CD4-positive, alpha-beta T cell treated with Interleukin-21 for 1 hour (primary cell): ENCODE measurements at places on chromosomes 2 and 18.
A peak's percentile ranks its signal among the peaks of the same experiment; 100 is the strongest.

DNA sequence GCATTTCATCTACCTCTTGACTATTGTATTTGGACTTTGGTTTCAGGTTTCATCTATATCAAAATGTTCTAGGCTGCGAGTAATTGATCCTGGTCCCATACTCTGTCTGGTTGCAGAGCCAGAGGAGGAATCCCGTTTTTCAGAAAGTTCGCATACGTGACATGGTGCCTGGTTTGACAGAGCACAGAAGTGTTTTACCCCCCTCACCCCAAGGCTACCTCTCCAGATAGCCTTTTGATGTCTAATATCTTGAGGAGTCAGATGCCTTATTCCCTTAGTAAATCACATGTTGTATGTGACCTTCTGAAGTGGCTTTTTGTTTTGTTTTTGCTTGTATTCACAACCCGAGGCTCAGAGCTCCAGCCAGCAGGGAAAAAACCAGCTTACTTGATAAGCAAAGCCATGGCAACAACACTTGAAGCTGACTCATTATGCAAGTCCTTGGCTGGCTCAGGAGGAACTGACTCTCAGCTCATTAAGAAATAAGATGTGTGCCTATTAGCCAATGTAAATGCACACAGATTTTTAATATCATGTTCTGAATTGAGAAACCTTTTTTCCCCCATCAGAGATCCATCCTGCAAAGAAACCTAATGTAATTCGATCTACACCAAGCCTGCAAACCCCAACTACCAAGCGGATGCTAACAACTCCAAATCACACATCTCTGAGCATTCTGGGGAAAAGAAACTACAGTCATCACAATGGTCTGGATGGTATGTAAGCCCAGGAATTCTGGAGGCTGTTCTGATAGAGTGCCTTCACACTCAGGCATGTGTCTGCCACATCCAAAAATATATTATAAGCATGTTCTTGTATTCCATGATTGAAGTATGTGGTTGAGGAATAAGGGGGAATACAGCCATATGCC, 41.4 kb downstream of the OXER1 start:
- peak; percentile 39 for DNase-seq

DNA sequence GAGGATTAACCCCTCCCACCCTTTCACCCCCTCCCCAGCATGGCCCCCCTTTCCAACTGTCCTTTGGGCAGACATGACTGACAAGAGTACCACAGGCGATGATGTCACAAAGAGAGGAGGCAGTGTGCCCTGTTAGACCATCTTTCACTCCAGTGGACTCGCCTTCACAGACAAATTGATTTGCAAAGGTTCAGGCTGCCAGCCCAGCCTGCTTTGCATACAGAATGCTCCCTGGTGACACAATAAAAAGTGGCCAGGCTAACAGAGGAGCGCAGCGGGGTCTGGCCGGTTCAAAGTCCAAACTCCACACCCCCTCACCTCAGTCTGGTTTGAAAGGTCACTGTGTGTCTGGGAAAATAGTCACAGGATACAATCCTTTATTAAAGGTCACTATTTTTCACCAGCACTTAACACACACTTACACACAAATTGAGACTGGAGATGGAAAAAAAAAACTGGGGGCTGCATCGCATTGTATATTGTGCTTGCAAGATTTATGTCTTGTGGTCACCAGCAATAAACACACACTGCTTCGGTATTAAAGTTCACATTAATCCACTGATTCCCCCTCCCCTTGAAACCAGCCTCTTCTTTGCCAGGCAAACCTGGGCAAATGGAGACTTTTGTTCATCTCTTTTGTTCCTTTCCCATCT, 236.9 kb downstream of the BCL11A start:
- no peak for DNase-seq

GRCh38 chr2:176079831-176080539, 3.8 kb downstream of the EVX2 start:
- DNase-seq = no peak

DNA sequence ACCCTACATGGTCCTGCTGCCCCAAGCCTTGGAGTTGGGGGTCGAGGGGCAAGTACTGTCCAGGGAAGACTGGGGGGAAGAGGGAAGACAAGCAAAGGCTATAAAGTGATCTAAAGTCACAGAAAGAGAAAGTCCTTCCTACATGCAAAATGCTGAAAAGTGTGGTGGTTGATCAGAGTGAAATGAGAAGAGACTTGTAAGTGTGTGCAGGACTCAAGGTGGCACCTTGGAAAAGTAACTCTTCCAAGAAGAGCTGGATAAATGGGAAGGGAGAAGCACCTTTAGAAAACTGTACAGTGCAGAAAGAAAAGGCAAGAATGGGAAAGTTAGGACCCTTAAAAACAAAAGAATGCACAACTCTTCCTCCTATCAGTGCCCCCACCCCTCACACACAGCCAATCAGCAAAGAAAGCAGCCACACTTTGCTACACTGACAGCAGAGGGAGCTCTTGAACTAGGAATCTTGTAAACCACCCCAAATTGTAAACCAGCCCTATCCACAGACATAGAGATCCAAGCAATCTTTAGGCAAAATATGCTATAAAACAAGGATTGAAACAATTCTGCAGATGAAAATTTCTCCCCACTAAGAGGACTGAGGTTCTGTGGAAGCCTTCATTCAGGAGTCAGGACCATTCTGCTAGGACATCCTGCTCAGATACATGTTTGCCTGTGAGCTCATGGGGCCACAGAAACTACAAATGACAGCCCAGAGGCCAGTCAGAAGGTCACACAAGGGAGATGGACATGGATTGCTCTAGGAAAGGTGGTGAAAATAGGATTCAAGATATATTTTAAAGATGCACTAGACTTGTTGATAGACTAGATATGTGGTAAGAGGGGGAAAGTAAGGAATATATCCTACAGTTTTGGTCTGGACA, 146.4 kb downstream of the FTCDNL1 start:
- peak; percentile 26 for DNase-seq

DNA sequence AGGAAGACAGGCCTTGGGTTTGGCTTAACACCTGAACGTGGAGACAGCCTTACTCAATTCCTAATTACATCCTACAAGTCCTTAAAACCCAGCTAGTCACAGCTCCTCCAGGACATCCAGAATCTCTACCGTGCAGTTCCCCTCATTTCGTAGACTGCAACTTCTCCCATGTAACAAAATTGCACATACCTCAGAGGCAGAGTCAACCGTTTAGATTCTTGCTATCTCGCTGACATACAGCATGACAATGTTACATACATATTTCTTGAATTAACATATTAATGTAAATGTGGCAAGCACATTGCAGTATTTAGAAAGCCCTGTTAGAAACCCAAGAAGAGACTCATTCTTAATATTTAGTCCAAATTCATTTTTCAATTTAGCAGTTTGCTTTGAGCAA, 358.7 kb downstream of the SETBP1 start:
- no peak for DNase-seq

- DNase-seq = no peak
These were observed 112.1 kb upstream of the CDC42EP3 start for GRCh38 chr2:37783545-37783944.

- DNase-seq = no peak
These were observed 138.3 kb upstream of the STON1 start for GRCh38 chr2:48391616-48392015.

GRCh38 chr2:117985092-117985491, 28.8 kb downstream of the CCDC93 start:
- no peak for DNase-seq

GRCh38 chr2:7007846-7008741, 90.9 kb downstream of the RNF144A start:
- DNase-seq = no peak

- DNase-seq = no peak
These were observed 69.3 kb downstream of the BCL11A start for GRCh38 chr2:60484133-60484645.

DNA sequence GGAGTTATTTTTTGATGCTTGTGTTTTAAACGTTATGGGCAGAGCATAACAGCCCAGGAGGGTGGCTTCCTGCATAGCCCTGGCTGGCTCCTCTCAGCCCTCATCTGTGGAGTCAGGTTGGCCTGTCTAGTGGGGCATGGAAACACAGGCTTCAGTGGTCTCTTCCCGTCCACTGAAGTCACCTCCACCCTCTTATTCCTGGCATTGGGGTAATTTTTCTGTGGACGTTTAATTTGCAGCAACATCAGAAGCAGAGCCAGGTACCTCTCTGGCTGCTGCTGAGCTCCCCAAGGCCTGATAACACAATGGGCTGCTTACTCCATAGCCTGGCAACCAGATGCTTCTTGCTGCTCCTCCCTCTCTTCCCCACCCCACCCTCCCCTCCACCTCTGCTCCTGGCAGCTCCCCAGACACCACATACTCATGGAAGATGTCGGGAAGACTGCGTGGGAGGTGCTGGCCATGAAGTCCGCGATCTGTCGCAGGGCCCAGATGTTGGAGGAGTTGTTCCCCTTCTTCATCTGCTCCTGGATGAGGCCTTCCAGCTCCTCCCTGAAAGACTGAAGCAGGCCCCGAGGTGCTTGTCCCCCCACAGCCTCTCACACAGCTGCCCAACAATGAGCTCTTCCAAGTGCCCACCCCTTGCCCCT, 64.0 kb downstream of the ADD2 start:
- no peak for DNase-seq

- DNase-seq = no peak
These were observed 197.6 kb downstream of the LDLRAD4 start for GRCh38 chr18:13416208-13416607.

DNA sequence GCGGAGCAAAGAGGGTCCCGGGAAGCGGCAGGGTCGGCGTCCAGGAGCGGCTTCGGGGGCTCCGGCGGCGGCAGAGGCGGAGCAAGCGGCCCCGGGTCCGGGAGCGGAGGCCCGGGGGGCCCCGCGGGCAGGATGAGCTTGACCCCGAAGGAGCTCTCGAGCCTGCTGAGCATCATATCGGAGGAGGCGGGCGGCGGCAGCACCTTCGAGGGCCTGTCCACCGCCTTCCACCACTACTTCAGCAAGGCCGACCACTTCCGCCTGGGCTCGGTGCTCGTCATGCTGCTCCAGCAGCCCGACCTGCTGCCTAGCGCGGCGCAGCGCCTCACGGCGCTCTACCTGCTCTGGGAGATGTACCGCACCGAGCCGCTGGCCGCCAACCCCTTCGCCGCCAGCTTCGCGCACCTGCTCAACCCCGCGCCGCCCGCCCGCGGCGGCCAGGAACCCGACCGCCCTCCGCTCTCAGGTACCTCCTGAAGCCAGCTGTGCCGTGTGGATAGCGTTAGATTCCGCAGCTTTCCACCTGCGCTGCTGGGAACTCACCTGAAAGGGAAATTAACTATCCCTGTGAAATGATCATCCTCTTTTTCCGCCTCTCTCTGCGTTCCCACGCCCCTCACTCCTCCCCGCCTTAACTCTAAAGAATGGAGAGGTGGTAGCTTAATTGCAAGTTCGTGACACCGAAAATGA, 472 bp downstream of the CNOT11 start:
- peak; percentile 84 for DNase-seq

DNA sequence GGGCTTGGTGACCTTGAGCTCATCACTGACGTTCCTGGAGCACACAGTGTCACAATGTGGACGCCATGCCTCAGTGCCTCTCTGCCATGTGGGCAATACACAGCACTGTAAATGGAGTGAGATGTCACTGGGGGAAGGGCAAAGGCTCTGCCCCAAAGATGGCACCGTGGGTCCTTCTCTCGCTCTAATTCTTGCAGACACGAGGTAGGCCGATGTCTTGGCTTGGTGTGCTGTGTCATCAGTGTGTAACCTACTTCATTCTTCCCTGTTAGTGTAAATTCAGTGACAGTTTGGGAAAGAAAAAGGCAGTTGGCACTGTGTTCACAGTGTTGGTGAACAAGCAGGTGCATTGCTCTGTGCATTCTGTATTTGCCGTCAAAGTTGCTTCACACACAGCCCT, 309.3 kb upstream of the MYT1L start:
- no peak for DNase-seq

DNA sequence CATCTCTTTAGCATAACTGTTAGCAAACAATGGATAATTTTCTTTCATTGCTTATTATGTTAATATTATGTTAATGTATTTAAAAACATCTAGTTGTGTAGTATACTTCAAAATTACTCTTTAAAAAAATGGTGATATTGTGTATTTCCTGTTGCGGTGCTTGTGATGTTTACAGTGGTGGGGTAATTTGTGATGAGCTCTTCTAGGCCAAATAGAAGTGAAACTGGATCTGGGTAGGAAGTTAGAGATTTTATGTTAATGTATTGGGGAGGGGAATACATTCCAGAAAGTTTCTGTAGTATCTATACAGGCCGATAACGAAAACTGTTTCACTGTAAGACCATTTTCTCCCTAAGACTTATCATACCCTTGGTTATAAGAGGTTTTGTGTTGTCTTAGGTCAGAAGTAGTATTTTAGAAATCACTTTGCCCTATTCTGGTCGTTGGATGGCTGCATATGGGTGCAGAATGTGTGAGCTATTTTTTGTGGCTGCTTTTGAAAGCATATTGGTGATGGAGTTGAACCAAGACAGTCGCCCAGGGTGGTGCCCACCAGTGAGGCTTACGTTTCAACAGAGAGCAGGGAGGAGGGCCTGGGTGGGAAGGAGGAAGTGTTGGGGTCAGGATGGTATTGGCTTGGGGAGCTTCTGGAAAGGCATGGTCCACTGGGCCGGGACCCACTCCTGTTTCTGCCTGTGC, 5.8 kb downstream of the TSHZ1 start:
- peak; percentile 64 for DNase-seq

DNA sequence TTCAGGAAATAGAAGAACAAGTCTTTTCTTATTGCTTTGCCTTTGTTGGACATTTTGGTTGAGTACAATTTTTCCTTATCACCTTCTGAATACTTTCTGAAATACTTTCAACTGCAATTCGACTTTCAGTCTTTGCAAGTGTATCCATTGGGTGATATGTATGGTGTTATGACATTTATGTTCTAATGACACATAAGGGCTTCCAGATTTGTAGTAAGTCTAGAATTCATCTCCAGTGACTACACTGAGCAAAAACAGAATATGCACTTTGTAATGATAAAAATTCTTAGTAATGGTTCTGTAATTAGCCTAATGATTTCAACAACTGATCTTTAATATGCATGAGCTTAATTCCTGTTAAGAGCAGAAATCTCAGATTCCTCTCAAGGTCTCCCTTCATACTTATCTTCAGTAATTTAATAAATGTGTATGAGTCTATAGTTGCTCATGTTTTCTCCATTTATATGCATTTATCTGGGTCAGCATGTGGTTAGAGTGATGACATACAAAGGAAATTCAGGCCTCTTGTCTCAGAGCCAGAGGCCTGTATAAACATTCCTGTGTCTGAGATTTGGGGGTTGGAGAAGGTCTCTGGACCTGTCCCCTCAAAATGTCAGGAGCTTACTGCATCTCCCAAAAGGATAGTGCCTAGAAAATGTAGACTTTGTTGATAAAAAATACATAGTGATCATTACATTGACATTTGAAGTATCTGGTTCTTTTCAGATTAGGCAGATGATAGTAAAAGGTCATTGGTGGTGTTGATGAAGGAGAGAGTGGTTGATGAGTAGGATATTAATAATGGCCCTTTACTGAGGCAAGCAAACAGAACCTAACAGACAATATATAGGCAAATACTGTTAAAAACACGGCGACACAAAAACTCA, 114.9 kb downstream of the QPCT start:
- peak; percentile 11 for DNase-seq

GRCh38 chr2:37698931-37699481, 27.6 kb upstream of the CDC42EP3 start:
- DNase-seq = no peak

GRCh38 chr2:220585241-220585640, 957.8 kb downstream of the SLC4A3 start:
- no peak for DNase-seq
